Tibial nerve (tissue), 4 donors: ENCODE measurements at places on chromosomes 3 and 15.

GRCh38 chr3:172174513-172175253, 135.3 kb downstream of the FNDC3B start:
- H3K4me1 ChIP-seq, result peaks cover 88% of the 10 kb centered on the region
- DNase-seq, result no peak
- H3K4me3 ChIP-seq, result no peak overlapping the region

- no peaks in the 10 kb centered on the region for H3K36me3 ChIP-seq
- peaks cover 12% of the 10 kb centered on the region for H3K4me1 ChIP-seq
- no peaks in the 10 kb centered on the region for H3K27me3 ChIP-seq
- DNase-seq, result no peak
- H3K27ac ChIP-seq, result no peak overlapping the region
- H3K4me3 ChIP-seq, result no peak overlapping the region
Measured at GRCh38 chr3:8456412-8456811, 45.2 kb upstream of the LMCD1 start.

- DNase-seq, result no peak
- H3K27me3 ChIP-seq, result no peaks in the 10 kb centered on the region
- peak overlapping the region; percentile 70 for H3K27ac ChIP-seq
- no peak overlapping the region for H3K4me3 ChIP-seq
- H3K4me1 ChIP-seq, result no peaks in the 10 kb centered on the region
- no peaks in the 10 kb centered on the region for H3K36me3 ChIP-seq
Measured at GRCh38 chr15:101045835-101046691, 126.9 kb downstream of the LRRK1 start.

DNA sequence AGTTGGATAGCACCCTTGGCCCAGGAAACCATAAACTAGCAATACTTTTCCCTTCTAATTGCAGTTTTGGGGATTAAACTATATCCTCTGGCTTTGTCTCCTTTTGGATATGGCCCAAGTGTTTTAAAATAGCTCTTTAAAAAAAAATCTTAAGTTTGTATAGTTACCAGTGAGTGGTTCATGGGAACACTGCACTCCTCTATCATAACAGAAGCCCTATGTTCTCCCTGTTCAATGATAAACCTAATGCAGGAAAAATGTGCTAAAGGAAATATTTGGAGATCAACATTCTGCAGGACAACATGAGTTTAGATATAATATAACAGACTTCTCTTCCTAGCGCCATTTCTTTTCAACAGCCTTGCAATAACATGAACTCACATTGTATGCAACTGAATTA, 13.1 kb downstream of the MRPL47 start:
- no peaks in the 10 kb centered on the region for H3K4me1 ChIP-seq
- H3K27me3 ChIP-seq, result no peaks in the 10 kb centered on the region

GRCh38 chr3:14531856-14532395, 8.2 kb downstream of the GRIP2 start:
- H3K36me3 ChIP-seq, result no peaks in the 10 kb centered on the region
- no peak overlapping the region for H3K4me3 ChIP-seq
- peaks cover 14% of the 10 kb centered on the region for H3K4me1 ChIP-seq
- no peak for DNase-seq

GRCh38 chr3:61073566-61074165, 177.6 kb downstream of the FHIT start:
- DNase-seq, result no peak
- no peak overlapping the region for H3K4me3 ChIP-seq
- H3K4me1 ChIP-seq, result no peaks in the 10 kb centered on the region
- H3K36me3 ChIP-seq, result no peaks in the 10 kb centered on the region
- H3K27ac ChIP-seq, result no peak overlapping the region

DNA sequence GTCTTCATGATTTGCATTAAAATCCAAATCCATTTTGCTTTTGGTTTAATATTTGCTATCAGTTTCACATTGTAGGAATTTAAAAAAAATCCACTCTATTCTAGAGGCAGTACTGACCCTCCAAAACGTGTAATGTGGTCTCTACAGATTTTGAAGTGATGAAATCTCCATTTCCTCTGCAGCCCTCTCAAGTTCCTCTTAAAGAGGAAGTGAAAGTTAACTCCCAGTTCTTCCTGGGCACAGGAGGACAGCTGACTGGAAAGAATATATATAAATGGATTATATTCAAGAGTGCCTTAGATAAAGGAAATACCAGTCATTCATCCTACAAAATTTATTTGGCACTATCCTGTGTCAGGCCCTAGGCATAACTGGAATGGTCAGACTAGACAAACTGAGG, 83.5 kb upstream of the PLCL2 start:
- no peak overlapping the region for H3K27ac ChIP-seq
- no peaks in the 10 kb centered on the region for H3K27me3 ChIP-seq
- no peaks in the 10 kb centered on the region for H3K36me3 ChIP-seq
- no peak overlapping the region for H3K4me3 ChIP-seq

GRCh38 chr15:69689133-69689532, 236.5 kb downstream of the RPLP1 start:
- H3K4me3 ChIP-seq, result no peak overlapping the region
- H3K27me3 ChIP-seq, result no peaks in the 10 kb centered on the region
- DNase-seq, result no peak
- no peak overlapping the region for H3K27ac ChIP-seq

GRCh38 chr3:126867863-126868200, 115.1 kb upstream of the PLXNA1 start:
- no peaks in the 10 kb centered on the region for H3K4me1 ChIP-seq
- H3K36me3 ChIP-seq, result no peaks in the 10 kb centered on the region
- no peak for DNase-seq
- no peak overlapping the region for H3K27ac ChIP-seq
- H3K27me3 ChIP-seq, result no peaks in the 10 kb centered on the region

DNA sequence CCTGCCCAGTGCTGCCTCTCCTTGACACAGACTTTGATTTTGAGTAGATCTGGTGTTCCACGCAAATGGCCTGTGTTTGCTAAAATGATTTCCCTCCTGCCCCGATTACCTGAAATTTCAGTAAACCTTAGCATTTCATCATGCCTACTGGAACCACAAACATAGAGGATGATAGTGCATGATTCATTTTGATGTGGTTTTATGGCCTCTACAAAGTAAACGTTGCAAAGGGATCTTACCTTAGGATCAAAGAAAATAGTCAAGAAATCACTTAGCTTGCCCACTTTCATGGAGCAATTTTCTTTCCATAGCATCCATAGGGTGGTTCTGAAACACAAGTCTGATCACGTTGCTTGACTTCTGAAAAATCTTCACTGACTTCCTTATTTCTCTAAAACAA, 524.6 kb upstream of the ATP11B start:
- no peaks in the 10 kb centered on the region for H3K27me3 ChIP-seq
- no peak overlapping the region for H3K27ac ChIP-seq
- H3K36me3 ChIP-seq, result no peaks in the 10 kb centered on the region
- H3K4me1 ChIP-seq, result no peaks in the 10 kb centered on the region

DNA sequence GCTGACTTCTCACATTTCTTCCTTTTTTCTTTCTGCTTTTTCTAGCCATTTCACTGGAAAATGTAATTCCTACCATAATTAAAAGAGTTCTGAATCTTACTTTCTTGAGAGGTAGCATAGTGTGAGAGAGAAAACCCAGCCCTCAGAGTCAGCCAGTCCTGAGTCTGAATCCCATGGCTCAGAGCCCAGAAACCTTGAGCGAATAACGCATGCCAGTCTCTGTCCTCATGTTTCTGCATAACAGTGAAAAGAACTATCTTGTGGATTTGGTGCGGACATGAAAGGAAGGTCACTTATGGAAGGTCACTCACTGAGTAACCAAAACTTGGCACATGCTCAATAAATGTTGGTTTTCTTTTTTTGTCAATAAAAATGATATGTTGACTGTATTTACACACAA, 29.3 kb upstream of the SLCO3A1 start:
- H3K27me3 ChIP-seq, result no peaks in the 10 kb centered on the region
- DNase-seq, result no peak
- H3K27ac ChIP-seq, result no peak overlapping the region
- no peak overlapping the region for H3K4me3 ChIP-seq
- H3K36me3 ChIP-seq, result no peaks in the 10 kb centered on the region

GRCh38 chr3:171481011-171481410, 20.8 kb upstream of the TNIK start:
- no peaks in the 10 kb centered on the region for H3K36me3 ChIP-seq
- H3K4me3 ChIP-seq, result no peak overlapping the region
- DNase-seq, result no peak
- H3K27ac ChIP-seq, result no peak overlapping the region

DNA sequence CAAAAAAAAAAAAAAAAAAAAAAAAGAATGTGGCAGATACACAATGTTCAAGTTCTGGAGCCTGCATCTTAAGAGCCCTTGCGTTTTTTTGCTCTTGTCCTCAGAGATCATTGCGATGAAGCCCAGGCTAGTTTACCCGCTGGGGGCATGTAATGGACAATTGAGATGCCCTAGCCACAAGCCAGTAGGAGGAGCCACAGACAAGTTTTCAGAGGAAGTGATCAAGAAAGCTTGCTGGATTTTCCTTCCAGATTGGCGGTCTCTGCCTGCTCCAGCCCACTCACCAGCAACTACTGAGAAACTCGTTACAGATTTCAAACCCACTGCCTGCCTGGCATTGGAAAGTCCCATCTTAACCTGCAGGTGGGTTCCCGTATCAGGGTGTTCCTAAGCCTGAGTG, 192.1 kb upstream of the EOMES start:
- H3K36me3 ChIP-seq, result no peaks in the 10 kb centered on the region
- no peaks in the 10 kb centered on the region for H3K4me1 ChIP-seq
- H3K27ac ChIP-seq, result no peak overlapping the region
- DNase-seq, result no peak

DNA sequence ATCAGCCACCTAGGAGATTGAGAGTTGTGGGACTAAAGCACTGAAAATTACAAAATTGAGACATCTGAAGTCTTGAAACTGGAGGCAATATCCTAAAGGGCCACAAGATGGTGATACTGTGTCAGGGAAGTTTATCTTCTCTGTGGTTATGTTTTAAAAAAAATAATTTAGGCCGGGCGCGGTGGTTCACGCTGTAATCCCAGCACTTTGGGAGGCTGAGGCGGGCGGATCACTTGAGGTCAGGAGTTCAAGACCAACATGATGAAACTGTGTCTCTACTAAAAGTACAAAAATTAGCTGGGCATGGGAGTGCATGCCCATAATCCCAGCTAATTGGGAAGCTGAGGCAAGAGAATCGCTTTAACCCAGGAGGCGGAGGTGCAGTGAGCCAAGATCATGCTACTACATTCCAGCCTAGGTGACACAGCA, 17.9 kb upstream of the NIT2 start:
- no peaks in the 10 kb centered on the region for H3K4me1 ChIP-seq
- no peak for DNase-seq

DNA sequence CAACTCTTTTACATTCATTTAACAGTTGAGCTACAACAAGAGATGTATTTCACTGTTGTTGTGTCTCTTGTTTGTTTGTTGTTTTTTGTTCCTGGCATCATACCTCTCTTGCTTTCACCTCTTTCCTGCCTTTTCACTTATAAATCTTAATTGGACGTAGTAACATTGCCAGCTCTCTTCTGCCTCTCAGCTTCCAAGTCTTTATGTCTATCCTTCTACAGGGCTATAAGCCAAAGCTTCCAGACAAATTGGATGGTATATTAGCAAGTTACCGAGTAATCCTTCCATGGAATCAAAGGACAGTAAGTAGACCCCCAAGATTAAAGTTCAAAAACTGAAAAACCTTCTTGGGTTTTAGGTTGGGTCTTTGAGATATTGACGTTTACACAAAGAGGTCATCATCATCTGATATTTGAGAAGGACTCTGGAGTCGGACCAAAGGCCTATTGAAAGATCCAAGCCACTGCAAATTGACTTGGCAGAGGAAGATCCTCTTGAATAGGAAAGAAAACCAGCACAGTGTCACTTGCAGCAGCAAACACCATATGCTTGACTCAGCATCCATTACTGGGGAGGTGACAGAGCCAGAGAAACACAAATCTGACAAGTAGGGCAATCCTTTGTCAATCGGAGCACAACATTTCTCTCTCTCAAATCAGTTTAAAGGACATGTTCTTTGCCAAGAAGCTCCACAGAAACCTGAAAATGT, 648.5 kb upstream of the NR2F2 start:
- H3K4me1 ChIP-seq, result peaks cover 9% of the 10 kb centered on the region
- no peak for DNase-seq
- no peaks in the 10 kb centered on the region for H3K27me3 ChIP-seq

DNA sequence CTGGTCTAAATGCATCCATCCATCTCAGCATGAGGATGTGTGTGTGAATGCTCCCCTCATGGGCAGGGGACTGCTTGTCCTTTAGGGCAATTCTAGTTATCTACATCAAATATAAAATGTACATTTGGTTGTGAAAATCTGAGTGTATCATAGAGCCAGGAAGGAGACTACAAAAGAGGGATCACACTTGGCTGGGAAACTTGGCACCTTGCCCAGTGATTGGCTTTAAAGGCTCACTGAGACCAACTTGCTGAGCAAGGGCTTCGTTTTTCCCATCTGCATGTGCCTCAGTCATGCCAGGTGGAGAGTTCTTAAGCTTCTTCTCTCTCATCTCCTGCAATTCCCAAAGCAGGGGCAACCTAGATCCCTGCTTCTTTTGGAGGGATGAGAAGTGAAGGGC, 5.2 kb downstream of the CAPN3 start:
- no peaks in the 10 kb centered on the region for H3K27me3 ChIP-seq
- H3K4me1 ChIP-seq, result no peaks in the 10 kb centered on the region
- DNase-seq, result peak; percentile 46
- H3K4me3 ChIP-seq, result no peak overlapping the region

DNA sequence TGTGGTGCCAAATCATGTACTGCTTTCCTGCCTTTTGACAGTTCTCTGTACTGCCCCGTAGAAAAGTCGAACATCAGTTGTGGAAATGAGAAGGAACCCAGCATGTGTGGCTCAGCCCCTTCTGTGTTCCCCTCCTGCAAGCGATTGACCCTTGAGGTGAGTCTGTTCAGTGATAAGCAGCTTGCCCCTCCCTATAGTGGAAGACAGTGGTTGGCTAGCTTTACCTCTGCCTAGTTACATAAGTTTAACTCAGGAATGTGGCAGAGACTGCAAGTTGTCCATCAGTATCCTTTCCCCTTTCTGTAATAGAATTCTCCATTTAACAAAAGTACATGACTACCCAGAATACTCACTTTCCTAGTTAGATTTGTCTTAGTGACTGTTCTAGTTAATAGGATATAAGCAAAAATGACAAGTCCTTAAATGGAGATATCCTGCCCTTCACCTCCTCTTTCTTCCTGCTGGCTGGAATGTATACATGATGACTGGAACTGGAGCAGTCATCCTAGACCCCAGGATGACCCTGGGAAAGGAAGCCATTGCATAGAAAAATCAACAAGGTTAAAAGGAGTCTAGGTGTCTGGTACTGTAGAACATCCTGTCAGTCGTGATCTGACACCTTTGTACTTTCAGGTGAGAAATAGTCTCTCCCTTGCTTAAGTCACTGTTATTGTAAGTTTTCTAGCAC, 10.6 kb downstream of the SETMAR start:
- no peak overlapping the region for H3K4me3 ChIP-seq
- no peaks in the 10 kb centered on the region for H3K4me1 ChIP-seq
- no peak overlapping the region for H3K27ac ChIP-seq
- no peak for DNase-seq
- no peaks in the 10 kb centered on the region for H3K27me3 ChIP-seq
